ENCODE measurements at places on chromosomes 4 and X.

- DNase-seq, result no peak
Measured at GRCh38 chrX:17098516-17099247, 152.2 kb downstream of the REPS2 start.

GRCh38 chr4:141352909-141353525, 132.3 kb downstream of the ZNF330 start:
- DNase-seq, result no peak

DNA sequence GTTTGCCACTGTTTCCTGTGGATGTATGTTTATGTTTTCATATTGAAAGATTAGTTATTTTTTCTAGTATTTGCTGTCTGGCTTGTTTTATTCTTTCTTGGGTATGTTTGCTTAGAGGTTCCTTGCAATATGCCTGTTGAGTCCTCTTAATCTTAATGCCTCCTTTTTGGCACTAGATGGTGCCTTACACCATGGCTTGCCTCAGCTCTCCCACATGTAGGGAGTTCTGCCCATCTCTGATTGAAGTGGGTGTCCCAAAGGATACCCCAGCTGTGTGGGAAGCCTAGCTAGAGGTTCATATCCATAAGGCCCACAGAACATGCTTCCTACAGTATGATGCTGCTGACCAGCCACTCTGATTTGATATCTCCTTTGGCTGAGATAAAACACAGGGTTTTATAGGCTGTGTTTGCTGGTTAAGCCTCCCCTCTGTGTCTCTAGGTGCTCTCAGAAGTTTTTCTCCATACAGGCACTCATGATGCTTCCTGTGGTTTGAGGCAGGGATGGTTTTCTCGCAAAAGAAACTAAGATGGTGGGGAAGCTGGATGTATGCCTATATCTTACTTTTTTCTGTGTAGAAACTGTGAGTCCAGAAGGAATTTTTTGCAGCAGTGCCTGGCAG, 162.4 kb downstream of the ASB9 start:
- DNase-seq, result no peak

- no peak for DNase-seq
Measured at GRCh38 chr4:169009286-169010124, 550 bp downstream of the CBR4 start.

All from T1000 (cell line).